Neural progenitor cell (in vitro differentiated cells): ENCODE measurements at places on chromosomes 1 and 21.

- peak; percentile 61 for DNase-seq
Measured at GRCh38 chr1:26696654-26697430, 1.0 kb downstream of the ARID1A start.

GRCh38 chr1:15504436-15504835, 19.6 kb downstream of the CASP9 start:
- DNase-seq = no peak

GRCh38 chr1:24773618-24774017, 28.4 kb downstream of the CLIC4 start:
- DNase-seq = no peak

DNA sequence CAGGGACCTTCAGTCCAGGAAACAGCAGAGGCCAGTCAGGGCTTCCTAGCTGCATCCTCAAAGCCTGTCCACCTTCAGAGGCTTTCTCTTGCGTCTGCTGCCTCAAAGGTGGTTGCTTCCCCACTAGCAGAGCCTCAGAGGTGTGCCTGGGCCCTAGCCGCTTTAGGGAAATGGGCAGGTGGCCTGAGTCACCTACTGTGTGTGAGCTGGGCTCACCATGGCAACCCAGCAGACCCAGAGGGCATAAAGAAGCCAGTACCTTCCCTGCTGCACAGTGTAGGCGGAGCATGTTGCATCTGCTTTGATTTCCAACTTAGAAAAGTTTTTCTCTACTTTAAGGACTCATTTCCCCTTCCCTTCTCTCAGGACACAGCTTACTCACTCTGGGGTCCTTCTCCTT, 12.5 kb downstream of the SLC9A1 start:
- DNase-seq = no peak

DNA sequence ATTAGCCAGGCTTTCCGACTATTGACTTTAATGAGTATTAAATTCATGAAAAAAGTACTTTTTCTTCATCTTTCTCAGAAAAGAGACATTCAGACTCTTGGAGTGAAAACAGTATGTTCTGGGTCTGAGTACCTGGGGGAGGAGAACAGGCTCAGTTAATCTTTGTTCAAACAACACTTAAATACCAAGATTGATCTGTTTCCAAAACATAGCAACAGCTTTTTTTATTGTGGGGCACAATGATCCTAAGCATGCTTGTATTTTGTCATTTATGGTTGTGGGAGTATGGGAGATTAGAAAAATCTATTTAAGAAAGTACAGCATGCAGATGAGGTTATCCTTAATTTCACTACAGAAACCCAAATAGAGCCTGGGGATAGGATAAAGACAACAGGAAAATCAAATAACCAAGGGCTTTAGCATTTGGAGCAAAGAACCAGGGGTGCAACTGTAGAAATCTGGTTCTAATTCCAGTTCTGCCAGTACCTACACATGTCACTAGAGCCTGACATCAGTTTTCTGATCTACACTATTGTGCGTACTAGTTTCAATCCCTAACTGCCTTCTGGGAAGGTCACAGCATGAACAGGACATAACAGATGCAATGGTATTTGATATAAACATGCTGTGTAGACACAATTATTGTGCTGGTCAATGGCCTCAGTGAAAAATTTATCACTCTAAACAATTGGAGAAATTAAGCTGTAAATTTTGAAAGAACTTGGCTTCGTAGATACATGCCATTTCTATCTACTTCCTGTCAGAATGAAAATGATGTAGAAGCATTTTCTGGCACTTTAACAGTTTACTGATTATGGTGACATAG, 91.2 kb downstream of the KCNK1 start:
- DNase-seq = no peak

- DNase-seq = no peak
Measured at GRCh38 chr1:95537176-95537575, 303.2 kb downstream of the RWDD3 start.

GRCh38 chr1:219460896-219461815, 151.7 kb downstream of the ZC3H11B start:
- DNase-seq = no peak

DNA sequence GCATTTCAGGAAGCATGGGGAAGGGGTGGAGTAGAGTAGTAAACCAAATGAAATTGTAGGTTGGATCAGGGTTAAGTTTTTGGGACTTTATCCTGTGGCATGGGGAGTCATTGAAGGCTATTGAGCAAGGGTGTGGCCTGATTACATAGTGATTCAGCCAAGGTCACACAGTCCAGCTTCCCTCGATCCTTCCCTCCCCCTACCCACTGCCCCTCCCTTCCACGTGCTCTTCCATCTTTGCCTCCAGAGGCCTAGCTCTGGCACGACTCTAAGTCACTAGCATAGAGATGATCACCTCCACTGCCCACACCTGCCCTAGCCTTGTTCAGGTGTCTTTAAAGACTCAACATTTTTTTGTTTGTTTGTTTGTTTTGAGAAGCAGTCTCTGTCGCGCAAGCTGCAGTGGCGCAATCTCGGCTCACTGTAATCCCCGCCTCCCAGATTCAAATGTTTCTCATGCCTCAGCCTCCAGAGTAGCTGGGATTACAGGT, 37.2 kb upstream of the SLC9A1 start:
- DNase-seq = no peak

DNA sequence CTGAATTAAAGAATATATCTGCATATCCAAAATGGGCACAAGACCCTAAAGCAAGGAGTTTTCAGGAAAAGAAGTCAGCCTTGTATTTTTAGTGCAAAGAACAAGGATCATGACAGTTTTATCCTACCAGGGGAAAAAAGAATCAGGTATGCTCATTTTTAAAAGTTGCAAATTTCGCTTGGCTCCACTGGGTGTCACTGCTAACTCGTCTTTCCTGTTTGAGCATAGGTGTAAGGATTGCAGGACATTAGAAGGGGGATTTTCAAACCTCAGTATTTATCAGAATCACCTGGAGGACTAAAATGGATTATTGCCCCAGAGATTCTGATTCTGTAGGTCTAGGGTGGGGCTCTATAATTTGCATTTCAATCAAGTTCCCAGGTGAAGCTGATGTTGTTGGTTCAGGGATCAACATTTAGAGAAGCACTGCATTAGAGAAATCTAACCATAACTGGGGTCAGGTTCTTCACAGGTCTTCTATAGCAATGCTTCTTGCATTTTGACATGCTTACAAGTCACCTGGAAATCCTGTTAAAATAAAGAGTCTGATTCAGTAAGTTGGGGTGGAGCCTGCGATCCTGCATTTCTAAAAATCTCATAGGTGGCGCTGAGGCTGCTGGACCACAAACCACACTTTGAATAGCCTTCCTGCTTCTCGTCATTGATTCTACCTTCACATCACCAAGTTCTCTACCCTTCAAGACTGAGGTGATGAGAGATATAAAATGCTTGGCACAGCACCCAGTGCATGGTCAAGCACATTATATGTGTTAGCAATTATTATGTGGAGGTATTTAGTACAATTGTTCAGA, 39.6 kb downstream of the NUF2 start:
- peak; percentile 48 for DNase-seq

GRCh38 chr21:33657124-33657820, 15.0 kb downstream of the ITSN1 start:
- DNase-seq = no peak

DNA sequence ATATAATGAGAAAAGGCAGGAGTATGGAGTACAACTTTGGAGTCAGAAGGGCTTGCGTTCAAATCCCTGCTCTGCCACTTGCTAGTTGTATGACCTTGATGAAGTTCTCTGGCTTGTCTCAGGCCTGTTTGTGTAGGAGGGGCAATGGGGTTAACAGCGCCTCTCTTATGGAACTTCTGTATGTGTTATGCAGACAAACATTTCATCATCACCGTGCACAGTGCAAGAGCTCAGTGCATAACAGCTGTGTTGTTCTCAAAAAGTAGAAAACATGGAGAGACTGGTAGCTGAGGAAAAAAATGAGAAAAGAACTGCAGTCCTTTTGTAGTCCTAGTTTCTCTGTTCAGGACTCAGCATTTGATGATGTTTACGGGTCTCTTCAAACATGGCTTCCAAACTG, 10.4 kb upstream of the ZNF648 start:
- DNase-seq = no peak

- DNase-seq = no peak
Measured at GRCh38 chr21:40902299-40902698, 55.3 kb upstream of the DSCAM start.

GRCh38 chr1:208151728-208152598, 92.2 kb downstream of the PLXNA2 start:
- DNase-seq = no peak

- DNase-seq = peak; percentile 57
Measured at GRCh38 chr1:9069326-9070100, at the start of gene SLC2A5. Gene SLC2A5, minus strand, starts transcription at chr1:9069635. Its CDS starts 99 bp downstream, at chr1:9069536.

DNA sequence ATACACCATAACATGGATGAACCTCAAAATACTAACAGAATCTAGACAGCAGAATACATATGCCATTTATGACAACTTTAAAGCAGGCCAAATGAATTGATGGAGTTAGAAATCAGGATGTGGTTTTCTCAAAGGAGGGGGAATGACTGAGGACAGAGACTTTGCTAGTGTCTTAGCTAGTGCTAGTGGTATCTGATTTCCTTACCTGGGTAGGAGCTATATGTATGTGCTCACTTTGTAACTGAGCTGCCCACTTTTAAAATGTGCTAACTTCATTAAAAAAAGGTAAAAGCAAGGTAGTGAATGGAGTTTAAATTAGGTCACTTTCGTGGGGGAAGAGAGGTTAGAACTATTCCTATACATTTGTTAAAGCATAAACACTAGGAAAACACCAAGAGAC, 2.6 kb downstream of the GTF2B start:
- no peak for DNase-seq

DNA sequence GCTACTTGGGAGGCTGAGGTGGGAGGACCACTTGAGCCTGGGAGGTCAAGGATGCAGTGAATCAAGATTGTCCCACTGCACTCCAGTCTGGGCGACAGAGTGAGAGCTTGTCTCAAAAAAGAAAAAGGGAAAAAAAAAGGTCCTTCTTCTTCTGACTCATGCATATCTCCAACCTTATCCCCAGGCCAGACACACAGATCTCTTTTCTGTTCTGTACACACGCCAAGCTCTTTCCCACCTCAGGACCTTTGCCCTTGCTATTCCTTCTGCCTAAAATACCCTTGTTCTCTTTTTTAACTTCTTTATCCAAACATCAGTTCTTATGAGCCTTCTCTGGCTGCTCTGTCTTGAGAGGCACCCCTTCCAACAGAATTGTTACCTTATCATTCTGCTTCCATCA, 22.1 kb downstream of the PLEKHO1 start:
- DNase-seq = no peak
